ENCODE measurements at places on chromosomes 6 and 20.

DNA sequence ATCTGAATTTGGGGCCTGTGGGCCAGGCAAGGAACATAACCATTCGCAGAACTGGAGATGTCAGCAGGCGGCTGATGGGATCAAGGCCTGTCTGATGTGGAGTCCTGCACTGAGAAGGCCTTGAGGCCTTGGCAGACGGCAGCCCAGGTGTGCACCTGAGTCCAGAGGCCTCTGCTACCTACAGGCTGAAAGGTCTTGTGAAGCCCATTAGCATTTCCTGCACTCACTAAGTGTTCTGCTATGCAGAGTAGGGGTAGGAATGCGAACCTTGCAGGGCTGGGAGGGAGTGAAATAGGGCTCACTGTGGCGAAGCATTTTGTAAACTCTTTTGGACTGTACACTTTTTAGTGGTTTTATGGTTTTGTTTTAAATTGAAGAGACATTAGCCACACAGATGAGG lies 48.3 kb upstream of the RNF24 start:
- no peak for DNase-seq

DNA sequence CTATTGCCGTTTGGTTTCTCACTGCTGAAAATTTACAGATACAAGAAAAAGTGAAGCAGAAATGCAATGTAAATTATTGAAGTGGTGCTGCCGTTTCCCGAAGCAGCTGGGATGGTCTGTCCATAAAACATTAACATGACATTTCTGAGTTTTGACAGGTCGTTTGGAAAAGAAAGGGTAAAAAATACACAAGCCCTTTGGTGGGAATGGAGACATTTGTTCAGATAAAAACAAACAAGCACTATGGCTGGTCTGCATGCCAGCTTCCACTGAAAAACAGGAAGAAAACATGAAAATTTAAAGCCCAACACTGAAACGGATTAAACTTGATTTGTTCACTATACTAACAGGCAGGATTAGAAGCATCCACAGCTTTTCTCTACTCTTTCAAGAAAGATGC lies 155.2 kb downstream of the FRK start:
- DNase-seq: no peak

GRCh38 chr20:22578221-22579118 lies 5.9 kb downstream of the FOXA2 start:
- no peak for DNase-seq

GRCh38 chr6:77010931-77011542 lies 452.3 kb downstream of the HTR1B start:
- DNase-seq: no peak

DNA sequence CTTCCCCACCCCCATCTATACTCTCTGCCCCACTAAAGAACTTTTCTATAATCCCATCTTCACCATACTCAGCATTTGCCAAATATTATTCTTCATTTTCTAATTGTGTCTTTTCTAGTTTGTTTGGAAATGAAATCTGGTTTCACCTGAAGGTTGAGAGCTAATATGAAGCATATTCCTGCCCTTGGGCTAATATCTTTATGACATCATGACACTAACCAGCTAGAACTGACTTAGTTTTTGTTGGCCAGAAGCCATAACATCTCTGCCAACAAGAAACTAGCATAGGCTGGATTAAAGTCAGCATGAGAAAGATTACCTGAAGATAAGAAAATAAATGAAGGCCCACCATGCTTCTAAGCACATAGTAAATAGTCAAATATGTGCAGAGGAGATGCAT lies 16.7 kb downstream of the UNC5CL start:
- no peak for DNase-seq

All from DND-41 (cell line).